Nephron progenitor cell (in vitro differentiated cells): ENCODE measurements at places on chromosomes 11 and 22.

GRCh38 chr22:46429325-46429853 lies 93.9 kb downstream of the TRMU start:
- DNase-seq: no peak

GRCh38 chr22:35399114-35399677 lies 744 bp upstream of the MCM5 start:
- no peak for DNase-seq

- no peak for DNase-seq
Measured at GRCh38 chr22:25083807-25084200, 115.9 kb upstream of the CRYBB3 start.

DNA sequence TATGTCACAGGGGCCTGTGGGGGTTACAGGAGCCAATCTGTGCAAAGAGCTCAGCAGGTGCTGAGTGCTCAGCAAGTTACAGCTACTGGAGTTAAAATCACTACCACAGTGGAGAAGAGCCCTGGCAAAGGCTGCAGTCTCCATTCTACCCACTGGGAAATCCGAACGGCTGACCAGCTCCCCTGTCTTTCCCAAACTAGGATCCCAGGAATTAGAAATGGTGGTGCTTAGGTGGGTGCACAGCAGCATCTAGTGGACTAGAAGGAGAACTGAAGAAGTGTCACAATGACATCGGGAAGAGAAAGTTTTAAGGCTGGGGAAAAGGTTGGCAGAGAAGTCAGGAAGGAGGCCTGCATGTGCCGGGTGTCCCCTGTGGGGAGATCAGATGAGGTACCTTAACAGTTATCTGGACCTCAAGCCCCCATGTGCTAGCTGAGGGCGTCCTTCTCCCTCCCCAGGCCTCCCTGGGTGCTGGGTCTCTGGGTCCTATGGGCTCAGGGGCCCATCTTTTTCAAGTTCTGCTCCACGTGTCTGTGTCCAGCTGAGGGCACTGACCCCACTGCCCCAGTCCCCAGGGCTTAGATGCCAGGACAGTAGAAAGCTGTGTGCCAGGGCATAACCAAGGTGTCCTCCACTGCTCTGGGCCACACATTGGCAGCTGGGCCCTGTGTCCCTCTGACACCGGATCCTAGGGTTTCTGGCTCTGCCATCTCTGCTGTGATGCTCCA lies 1.9 kb downstream of the PIWIL3 start:
- DNase-seq: peak; percentile 14

DNA sequence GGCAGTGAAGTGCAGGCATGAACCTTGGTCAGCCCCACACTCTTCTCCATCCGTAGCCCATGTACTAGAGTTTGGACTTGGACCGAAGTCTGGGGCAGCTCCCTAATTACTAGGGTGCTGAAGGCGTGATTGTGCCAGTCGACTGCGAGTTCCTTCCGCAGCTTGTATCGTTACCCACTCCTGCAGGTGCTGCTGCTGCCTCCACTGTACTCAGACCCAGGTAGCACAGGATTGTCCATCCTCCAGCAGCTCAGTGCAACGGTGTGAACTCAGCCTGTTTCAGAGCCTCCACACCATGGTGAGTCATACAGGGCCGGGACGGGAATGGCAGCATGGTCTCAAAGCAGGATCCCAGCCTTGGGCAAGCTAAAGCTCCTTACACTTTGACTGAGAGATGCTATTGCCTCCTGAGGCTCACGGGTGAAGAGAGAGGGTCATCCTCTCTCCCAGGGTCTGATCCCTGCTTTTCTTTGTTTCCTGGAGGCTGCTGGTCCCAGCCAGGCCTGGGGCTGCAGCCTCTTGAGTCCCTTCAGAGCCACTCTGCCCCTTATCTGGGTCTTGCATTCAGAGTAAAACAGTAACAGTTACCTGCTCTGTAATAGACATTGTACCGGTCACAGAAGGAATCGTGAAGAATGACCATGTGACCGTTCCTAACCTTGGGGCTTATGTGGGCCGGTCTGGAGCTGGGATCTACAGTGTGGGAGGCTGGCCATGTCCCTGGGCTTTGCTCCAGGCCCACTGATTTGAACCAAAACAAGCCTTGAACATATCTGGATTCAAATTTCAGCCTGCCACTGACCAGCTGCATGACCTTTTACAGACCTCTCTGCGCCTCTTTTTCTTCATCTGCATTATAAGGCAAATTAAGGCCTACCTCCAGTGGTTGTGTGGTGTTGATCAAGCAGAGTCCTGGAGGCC lies 1.7 kb downstream of the TKFC start:
- no peak for DNase-seq

DNA sequence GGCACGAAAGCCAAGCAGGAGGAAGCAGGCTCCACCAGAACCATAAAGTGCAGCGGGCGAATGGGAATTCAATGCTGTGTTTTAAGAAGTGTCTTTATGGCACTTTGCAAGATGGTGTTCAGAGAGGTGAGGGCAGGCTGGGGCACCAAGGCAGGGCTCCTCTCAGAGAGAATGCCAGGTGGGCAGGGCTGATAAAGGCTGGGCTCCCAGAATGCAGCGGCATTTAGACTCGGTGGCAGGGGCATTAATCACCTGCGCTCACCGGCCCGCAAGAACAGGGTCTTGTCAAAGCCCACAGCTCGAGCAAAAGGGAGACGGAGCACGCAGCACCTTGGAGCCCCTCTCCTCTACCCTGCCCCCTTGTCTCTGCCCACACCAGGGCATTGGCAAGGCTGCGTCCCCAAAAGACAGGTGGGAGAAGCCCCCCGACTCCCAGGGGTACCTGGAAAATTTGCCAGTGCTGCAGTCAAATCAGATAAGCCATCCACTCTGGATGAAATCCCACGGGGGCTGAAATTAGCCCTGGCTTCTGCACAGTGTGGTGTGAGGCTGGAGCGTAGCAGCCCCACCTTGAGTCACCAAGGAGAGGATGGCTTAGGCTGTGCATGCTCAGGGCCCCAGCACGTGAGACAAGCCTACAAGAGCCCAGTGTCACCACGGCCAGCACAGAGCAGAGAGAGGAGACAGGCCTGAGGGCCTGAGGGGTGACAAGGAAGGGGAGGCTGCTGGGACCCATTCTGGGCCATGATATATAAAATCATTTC lies 8.1 kb downstream of the MACROD1 start:
- no peak for DNase-seq

GRCh38 chr11:15045891-15046290 lies 27.5 kb upstream of the CALCB start:
- no peak for DNase-seq

DNA sequence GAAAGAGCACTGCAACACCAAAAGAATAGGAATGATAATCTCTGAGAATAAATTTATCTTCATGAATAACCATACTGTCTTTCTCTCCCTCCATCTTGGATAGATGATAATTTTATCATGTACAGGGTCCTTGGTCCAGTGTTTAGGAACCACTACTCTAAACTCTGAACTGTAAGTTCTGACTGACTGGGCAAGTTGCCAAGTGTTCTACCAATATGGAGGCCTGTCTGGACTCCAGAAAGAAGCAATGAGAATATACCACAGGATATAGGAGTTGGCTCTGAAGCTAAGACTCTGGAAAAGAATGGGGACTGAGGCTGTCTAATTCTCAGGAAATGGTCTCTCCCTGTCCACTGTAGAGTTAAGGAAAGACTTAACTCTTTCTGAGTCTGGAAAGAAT lies 1.5 kb downstream of the FHIP1B start:
- no peak for DNase-seq

GRCh38 chr11:18347471-18348125 lies 25.2 kb downstream of the GTF2H1 start:
- DNase-seq: no peak

DNA sequence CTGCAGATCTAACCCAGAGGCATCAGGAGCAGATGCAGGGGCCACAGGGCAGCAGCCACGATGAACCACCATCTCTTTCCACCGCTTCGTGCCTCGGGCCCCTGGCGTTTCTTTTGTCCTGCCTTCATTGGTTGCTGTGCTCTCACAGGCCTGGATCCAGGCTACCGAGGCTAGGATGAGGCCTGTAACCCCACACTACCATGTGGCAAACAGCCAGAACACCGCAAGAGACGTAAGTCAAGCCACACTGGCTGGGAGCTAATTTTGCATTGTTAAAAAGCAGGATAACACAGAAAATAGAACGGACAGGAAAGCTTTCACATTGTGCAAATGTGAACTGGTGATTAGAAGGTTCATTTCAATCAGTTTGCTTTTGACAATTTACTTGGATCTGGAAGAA lies 15.7 kb upstream of the ARFGAP3 start:
- no peak for DNase-seq

DNA sequence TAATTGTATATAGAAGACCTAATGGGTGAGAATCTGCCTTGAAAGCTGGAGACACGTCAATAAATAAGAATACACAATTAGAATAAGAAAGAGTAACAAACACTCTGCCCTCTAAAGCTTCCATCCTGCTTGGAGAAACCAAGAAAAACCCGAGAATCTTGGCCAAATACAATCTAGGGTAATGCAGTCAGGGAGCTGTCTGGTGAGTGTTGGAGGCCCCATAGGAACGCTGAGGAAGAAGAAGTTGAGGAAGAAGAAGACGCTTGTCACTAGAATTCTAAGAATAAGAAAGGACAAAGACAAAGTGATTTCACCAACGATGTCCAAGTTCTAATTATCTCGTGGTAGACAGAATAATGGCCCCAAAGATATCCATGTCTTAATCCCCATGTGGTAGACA lies 4485.9 kb upstream of the OR11H1 start:
- no peak for DNase-seq

DNA sequence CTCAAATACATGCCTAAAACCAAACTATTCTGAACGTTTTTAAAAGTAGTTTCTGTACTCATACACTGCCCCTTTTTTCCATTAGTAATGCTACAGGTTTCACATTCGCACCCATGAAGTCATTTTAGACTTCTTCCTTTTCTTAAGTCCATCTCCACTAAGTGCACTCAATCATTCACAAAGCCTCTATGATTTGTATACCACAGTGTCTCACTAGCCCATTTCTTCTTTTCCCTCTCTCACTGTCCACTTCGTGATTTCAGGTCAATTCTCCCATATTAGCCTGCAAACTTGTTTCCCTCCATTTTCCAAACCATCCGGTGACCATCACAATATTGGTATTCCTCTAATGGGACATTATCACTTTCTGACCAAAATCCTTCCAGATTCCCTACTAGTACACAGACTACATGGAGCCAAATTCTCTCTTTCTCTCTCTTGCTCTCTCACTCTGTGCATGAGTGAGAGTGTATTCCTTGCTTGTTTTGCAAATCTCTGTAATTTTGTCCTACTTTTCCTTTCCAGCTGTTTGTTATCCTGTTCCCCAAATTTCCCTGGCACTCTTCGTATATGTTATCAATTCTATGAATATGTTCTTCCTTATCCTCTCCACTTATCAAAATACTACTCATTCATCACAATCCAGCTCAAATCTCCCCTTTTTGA lies 3.4 kb upstream of the ZC3H12C start:
- no peak for DNase-seq

DNA sequence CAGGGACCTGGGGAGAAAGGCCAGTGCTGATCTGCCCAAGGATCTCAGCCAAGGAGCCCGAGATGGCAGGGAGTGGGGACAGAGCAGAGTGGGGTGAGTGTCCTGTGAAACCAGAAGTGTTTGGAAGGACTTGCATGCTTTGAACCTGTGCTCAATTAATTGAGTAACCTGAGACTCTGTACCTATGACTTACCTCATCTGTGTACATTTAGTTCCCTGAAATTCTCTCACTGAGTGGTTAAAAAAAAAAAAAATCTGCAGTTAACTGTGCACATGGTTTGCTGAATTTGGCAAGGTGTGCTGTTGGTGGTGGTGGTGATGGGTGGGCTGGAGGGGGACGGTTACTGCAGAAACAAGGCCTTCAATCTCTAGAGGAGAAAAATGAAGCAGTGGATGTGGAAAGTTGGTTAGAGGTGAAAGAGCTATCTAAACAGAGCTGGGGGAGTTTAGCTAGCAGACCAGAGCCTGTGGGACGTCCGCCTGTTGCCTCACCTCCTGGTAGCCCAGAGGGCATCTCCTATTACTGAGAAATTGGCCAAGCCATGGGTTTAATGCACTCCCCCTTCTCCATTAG lies 8.3 kb upstream of the SORL1-AS1 start:
- DNase-seq: peak; percentile 23

DNA sequence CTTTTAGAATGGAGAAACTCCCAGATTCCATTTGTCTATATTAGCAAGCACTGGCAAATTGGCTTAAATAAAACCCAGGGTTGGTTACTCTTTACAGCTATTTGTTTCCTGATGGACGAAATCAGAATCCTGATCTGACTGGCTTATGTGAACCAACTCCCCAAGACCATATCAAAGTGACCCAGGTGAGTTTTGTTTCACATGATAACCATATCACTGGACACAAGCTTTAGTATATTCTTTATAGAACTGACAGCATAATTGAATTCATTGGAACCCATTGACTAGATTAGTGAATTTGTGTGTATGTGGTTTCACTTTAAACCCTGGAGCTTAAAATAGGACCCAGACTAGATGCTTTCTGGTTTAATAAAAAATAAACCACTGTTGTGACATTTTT lies 39.3 kb downstream of the MCAM start:
- no peak for DNase-seq

GRCh38 chr22:46414704-46415103 lies 79.2 kb downstream of the TRMU start:
- DNase-seq: no peak

DNA sequence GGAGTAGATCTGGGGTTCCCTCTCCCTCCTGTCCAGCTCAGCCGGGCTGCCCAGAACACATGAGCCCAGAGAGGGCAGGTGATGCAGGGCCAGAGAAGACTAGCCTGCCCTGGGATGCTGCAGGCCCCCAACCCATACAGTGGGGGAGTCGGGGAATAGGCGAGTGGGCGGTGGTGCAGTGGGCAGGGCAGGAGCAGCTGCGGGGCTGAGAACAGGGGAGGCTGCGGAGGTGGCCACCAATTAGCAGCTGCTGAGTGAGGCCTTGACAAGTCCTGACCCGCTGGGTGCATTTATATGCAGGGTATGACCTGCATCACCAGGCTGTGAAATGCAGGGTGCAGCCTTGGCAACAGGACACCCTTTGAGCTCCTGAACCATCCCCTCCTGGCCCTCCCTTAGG lies 43.1 kb downstream of the NFAM1 start:
- no peak for DNase-seq

DNA sequence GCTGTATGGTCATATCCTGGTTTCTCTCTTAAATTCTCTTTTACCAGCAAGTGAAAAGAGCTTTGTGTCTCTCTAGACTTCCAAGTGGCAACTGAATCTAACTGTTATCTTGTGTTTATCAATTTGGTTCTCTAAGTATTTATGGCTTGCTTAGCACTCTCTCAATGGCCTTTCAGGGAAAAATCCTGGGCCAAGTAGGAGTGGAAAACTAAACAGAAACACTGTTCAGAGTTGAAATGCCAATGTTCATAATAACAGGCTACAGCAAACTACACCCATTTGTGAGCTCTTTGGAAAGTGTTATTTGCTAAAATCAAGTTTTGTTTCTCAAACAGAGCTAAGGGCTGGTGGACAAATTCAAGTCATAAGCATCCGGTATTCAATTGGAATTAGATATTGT lies 10.1 kb downstream of the MMP12 start:
- DNase-seq: no peak

- no peak for DNase-seq
Measured at GRCh38 chr11:77776455-77776854, 44.1 kb downstream of the RSF1 start.
